ENCODE measurements at places on chromosomes 3 and 15.

- no peak for DNase-seq
Measured at GRCh38 chr15:77574521-77575202, 58.0 kb downstream of the LINGO1 start.

- DNase-seq = no peak
Measured at GRCh38 chr15:78995921-78996893, 51.4 kb upstream of the CTSH start.

- DNase-seq = no peak
Measured at GRCh38 chr3:65848024-65848423, 190.7 kb downstream of the MAGI1 start.

- no peak for DNase-seq
Measured at GRCh38 chr15:87561641-87562040, 694.9 kb downstream of the NTRK3 start.

- DNase-seq = no peak
Measured at GRCh38 chr3:108518895-108519294, 8.5 kb upstream of the MYH15 start.

GRCh38 chr15:87707071-87707470 is 549.5 kb downstream of the NTRK3 start:
- DNase-seq = no peak

Measured in CD4-positive, alpha-beta T cell treated with Interleukin-6 at 100 ng/mL for 8 hours (primary cell).